ENCODE measurements at places on chromosomes 2 and 18. TPM values are rescaled to one million over a fixed set of nuclear protein-coding genes. Genes with fewer than 3 reads are reported as not detected.

DNA sequence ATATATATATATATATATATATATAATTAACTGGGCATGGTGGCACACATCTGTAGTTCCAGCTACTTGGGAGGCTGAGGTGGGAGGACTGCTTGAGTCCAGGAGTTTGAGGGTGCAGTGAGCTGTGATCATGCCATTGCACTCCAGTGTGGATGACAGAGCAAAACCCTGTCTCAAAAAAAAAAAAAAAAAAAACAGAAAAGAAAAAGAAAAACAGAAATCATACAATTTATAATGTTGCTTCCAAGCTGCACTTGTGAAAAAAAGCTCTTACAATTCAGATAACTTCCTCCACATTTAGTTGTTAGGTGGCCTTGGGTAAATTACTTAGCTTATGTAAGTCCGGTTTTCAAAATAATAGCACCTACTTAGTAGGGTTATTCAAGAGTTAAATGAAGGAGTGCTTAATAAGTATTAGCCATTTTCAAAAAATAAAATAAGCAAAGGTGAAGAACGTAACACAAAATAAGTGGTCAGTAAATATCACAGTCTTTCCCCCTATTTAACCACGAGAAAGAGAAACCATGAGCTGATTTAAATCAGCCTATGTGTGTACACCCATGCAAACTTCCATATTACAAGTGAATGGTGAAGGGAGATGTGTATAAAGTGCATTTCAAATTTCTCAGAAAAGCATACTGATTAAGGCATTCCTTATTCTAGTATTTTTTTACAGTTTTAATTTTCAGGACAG, 2.3 kb downstream of the WIPF1 start:
- H3K36me3 ChIP-seq = no peaks in the 10 kb centered on the region
- peak overlapping the region; percentile 78 for H3K27ac ChIP-seq
- no peak for DNase-seq
- H3K4me1 ChIP-seq = peaks cover 68% of the 10 kb centered on the region
- no peaks in the 10 kb centered on the region for H3K27me3 ChIP-seq
- H3K4me3 ChIP-seq = 0 out of 2 replicates have a peak overlapping the region, but pooled peaks have one; percentile 2

Gene HDAC4
- 6.3 TPM for total RNA-seq

Gene MBP
- total RNA-seq = 2.7 TPM

Gene GALR1
- total RNA-seq = not detected

DNA sequence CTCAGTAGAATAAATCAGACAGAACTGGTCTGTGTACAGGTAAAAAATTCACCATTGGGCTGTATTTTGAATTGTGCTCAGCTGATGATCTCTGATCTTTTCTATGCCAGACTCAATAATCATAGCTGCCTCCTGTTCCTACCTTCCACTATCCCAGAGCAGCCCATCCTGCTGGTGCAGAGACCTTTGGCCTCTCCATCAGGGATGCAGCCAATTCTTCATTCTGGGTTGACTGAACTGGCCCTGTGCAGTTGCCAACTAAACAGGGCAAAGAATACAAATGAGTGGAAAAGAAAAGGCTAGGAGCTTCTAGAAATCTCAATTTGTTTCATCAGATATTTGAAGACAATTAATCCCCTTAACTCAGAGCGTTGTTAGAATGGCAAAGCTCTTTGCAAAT, 1781.3 kb upstream of the CELF4 start:
- H3K4me1 ChIP-seq = no peaks in the 10 kb centered on the region
- H3K4me3 ChIP-seq = no peak overlapping the region
- no peaks in the 10 kb centered on the region for H3K36me3 ChIP-seq
- no peaks in the 10 kb centered on the region for H3K27me3 ChIP-seq
- H3K27ac ChIP-seq = no peak overlapping the region

DNA sequence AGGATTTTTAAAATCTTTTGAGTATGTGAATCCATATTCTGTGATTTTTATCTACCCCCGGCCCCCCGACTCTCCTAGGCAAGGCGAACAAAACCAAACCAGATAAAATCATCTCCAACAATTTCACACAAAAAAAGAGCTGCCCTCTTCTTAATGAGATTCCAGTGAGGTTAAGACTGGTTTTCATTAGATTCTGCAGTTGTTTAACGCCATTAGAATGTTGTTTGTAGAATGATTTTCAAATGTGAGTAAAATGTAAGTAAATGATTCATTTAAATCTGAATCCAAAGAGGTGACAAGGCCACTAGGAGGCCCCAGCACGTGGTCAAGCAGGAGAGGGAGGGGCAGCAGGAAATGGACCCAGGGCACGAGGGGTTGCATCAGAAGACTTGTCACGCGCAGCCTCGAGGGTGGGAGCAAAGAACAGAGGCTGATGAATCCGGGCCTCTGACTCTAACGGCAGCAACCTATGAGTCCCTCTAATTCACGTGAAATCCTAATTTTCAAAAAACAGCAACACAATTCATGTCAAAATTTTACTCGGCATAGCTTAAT, 24.3 kb upstream of the KLHL29 start:
- H3K4me1 ChIP-seq = no peaks in the 10 kb centered on the region
- no peak overlapping the region for H3K27ac ChIP-seq
- no peaks in the 10 kb centered on the region for H3K27me3 ChIP-seq
- no peaks in the 10 kb centered on the region for H3K36me3 ChIP-seq
- peak; percentile 5 for DNase-seq
- H3K4me3 ChIP-seq = no peak overlapping the region

GRCh38 chr18:67456711-67457110, 59.8 kb downstream of the DSEL start:
- H3K27me3 ChIP-seq = no peaks in the 10 kb centered on the region
- H3K27ac ChIP-seq = no peak overlapping the region
- no peaks in the 10 kb centered on the region for H3K4me1 ChIP-seq
- no peaks in the 10 kb centered on the region for H3K36me3 ChIP-seq
- H3K4me3 ChIP-seq = no peak overlapping the region
- peak; percentile 6 for DNase-seq

Gene CENPA
- 5.7 TPM for total RNA-seq

Gene DYNAP
- total RNA-seq = not detected

Gene ZNF521
- 12.1 TPM for total RNA-seq

- no peak overlapping the region for H3K4me3 ChIP-seq
- H3K4me1 ChIP-seq = no peaks in the 10 kb centered on the region
- no peaks in the 10 kb centered on the region for H3K36me3 ChIP-seq
- peaks cover 48% of the 10 kb centered on the region for H3K27me3 ChIP-seq
- no peak for DNase-seq
- no peak overlapping the region for H3K27ac ChIP-seq
Observed at GRCh38 chr2:231034291-231034882, 2.9 kb upstream of the C2orf72 start.

Gene PAIP2B
- total RNA-seq = under 0.01 TPM

GRCh38 chr2:4964579-4964978, 727.6 kb upstream of the SOX11 start:
- H3K27ac ChIP-seq = no peak overlapping the region
- H3K4me1 ChIP-seq = no peaks in the 10 kb centered on the region
- no peaks in the 10 kb centered on the region for H3K36me3 ChIP-seq

DNA sequence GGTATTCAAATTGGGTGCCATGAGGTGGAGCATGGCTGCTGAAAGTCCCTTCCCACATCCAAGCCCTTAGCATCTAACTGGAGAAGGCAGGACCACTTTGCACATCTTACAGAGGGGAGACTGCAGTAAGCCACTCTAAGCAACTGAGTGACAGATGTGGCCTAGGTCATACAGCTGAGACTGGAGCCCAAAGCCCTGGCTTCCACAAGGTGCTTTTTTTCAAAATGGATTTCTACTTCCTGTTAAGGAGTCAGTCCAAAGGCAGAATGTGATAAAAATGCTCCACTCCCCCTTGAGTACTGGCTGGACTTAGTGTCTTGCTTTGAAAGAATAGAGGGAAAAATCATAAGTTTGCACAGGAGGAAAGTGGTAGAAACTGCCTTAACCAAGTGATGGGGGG, 424.0 kb upstream of the SPRED2 start:
- no peaks in the 10 kb centered on the region for H3K27me3 ChIP-seq
- no peak overlapping the region for H3K27ac ChIP-seq
- DNase-seq = no peak
- H3K4me3 ChIP-seq = no peak overlapping the region

Gene ANKRD62
- total RNA-seq = not detected

Gene ANKRD30BL
- not detected for total RNA-seq

DNA sequence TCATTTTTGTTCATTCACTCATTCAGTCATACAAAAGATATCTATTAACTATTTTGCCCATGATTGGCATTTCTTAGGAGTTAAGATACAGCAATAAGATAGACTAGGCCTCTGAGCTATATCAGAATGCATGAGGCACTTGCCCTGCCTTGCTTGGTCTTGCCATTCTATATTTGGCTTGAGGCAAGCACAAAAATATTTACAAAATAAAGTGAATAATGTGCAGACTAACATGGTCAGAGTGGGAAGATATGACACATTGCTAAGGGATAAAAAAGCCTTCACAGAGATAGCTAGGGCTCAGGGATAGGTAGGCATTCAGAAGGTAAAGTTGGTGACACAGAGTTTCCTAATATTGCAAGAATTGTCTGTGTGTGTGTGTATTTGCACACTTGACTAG, 75.0 kb upstream of the MMADHC start:
- H3K36me3 ChIP-seq = no peaks in the 10 kb centered on the region
- no peak overlapping the region for H3K27ac ChIP-seq
- H3K27me3 ChIP-seq = no peaks in the 10 kb centered on the region
- DNase-seq = no peak
- H3K4me1 ChIP-seq = peaks cover 9% of the 10 kb centered on the region

- no peak overlapping the region for H3K4me3 ChIP-seq
- no peaks in the 10 kb centered on the region for H3K36me3 ChIP-seq
- H3K27me3 ChIP-seq = no peaks in the 10 kb centered on the region
- H3K27ac ChIP-seq = no peak overlapping the region
- H3K4me1 ChIP-seq = no peaks in the 10 kb centered on the region
Observed at GRCh38 chr2:81589406-81589805, 1284.9 kb upstream of the LRRTM1 start.

Gene NMUR1
- not detected for total RNA-seq

- H3K4me3 ChIP-seq = no peak overlapping the region
- H3K36me3 ChIP-seq = no peaks in the 10 kb centered on the region
- H3K27me3 ChIP-seq = no peaks in the 10 kb centered on the region
- H3K27ac ChIP-seq = no peak overlapping the region
- peak; percentile 68 for DNase-seq
Observed at GRCh38 chr2:106107509-106108131, 86.5 kb downstream of the UXS1 start.

GRCh38 chr2:226738191-226738820, 61.3 kb downstream of the IRS1 start:
- no peak overlapping the region for H3K4me3 ChIP-seq
- no peaks in the 10 kb centered on the region for H3K27me3 ChIP-seq
- H3K4me1 ChIP-seq = no peaks in the 10 kb centered on the region
- H3K36me3 ChIP-seq = peaks cover 28% of the 10 kb centered on the region
- H3K27ac ChIP-seq = no peak overlapping the region

Gene GDF7
- total RNA-seq = not detected

Gene PSMD14
- 94.4 TPM for total RNA-seq

DNA sequence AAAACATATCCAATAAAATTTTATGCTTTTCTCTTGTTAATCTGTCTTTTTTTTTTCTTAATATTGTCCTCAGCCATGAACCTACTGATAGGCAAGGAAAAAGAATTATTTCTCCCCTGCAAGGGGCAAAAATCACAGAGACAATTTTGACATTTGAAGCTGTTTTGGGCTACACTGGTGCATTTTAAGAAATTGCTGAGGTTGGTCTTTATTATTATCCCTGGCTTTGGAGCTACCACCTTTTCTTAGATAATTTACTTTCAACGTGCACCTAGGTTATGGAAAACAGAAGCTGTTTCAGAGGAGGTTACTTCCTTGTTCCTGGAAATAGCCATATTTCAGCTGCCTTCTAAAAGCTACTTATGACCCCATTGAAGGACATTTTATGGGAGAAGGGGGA, 195.5 kb upstream of the KYNU start:
- DNase-seq = no peak
- H3K27me3 ChIP-seq = 0 out of 2 replicates have a peak, but pooled peaks cover 4% of the 10 kb centered on the region
- H3K27ac ChIP-seq = no peak overlapping the region
- H3K4me1 ChIP-seq = no peaks in the 10 kb centered on the region

Gene GPR155
- total RNA-seq = 3.4 TPM

Gene NRP2
- 9.0 TPM for total RNA-seq

- H3K27ac ChIP-seq = peak overlapping the region; percentile 60
- H3K4me3 ChIP-seq = no peak overlapping the region
- no peak for DNase-seq
- H3K4me1 ChIP-seq = peaks cover 49% of the 10 kb centered on the region
Observed at GRCh38 chr2:189013671-189014448, 39.7 kb downstream of the COL3A1 start.

DNA sequence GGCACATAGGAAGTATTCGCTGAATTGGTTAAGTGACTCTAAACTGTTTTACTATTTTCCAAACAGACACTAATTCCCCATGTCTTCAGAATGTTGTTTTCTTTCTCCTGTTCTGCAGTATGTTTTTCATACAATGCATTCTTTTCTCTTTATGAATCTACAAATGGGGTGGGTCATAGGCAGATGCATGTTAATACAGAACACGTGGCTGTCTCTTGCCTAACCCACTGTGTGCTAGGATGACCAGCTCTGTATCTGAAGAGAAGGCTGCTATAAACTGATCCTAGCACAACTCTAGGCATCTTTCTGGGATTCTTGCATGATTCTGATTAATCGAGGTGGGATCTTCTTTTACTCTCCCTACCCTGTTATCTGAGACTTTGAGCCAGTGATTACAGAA, 826.0 kb downstream of the PLCL1 start:
- DNase-seq = peak; percentile 10
- H3K27me3 ChIP-seq = no peaks in the 10 kb centered on the region
- H3K27ac ChIP-seq = no peak overlapping the region
- no peaks in the 10 kb centered on the region for H3K36me3 ChIP-seq
- H3K4me3 ChIP-seq = no peak overlapping the region

GRCh38 chr2:175147186-175147585, 20.8 kb downstream of the ATF2 start:
- H3K36me3 ChIP-seq = peaks cover 23% of the 10 kb centered on the region
- H3K4me1 ChIP-seq = peaks cover 12% of the 10 kb centered on the region
- H3K27me3 ChIP-seq = no peaks in the 10 kb centered on the region
- DNase-seq = peak; percentile 23

DNA sequence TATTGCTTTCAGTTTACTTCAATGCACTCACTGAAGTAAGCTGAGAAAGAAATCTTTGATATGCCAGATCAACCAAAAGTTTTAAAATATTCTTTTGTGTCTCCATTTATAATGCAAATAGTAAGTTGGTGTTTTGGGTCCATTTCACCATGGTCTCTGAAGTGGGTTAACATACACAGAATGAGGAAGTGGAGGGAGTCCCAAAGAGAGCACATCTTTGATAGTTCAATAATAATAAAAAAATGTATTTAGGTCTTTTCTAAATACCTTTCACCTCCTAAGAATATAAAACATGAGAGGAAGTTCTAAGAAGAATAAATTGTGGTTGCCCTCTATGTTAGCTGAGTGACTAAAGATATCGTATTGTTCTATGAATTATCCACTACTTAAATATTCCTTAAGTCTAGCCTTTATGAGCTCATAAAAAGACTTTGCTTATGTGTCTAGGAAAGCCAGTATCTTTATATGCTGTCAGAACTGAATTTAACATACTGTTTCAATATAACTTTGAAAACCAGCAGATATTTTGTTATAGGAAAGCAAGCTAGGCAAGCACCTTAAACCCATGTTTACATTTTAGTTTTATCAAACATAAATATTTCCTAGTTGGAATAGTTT, 148.7 kb upstream of the ZEB2 start:
- H3K36me3 ChIP-seq = no peaks in the 10 kb centered on the region
- no peak overlapping the region for H3K27ac ChIP-seq
- no peak for DNase-seq
- peaks cover 4% of the 10 kb centered on the region for H3K4me1 ChIP-seq

- H3K27ac ChIP-seq = no peak overlapping the region
- H3K36me3 ChIP-seq = no peaks in the 10 kb centered on the region
- H3K4me1 ChIP-seq = no peaks in the 10 kb centered on the region
- H3K4me3 ChIP-seq = no peak overlapping the region
- no peaks in the 10 kb centered on the region for H3K27me3 ChIP-seq
Observed at GRCh38 chr2:145931781-145932395, 1412.0 kb upstream of the ZEB2 start.

Gene TFCP2L1
- not detected for total RNA-seq
